Cortex of kidney (tissue), 1 donor: ENCODE measurements at places on chromosomes 5 and 9.

DNA sequence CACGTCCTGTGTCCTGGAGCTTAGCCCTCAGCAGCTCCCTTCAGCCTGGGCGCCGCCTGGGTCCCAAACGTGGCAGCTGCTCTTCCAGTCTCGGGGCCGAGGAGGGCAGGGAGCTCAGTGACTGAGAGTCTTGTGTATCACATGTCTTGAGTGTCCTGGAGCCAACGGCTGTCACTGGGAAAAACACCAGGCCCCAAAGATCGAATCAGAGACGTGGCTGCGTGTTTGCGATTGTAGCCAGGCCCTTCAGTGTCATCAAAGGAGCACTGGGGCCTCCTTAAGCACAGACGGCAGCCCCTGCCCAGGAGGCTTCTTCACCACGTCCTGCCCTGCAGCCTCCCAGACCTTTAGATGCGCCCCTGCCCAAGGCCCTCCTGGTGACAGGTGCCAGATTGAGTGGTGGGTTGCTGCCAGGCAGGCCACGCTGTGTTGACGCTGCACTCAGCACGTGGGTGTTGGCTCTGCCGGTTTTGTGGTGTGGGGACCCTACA lies 5.7 kb upstream of the EXOC3 start:
- DNase-seq, result no peak

DNA sequence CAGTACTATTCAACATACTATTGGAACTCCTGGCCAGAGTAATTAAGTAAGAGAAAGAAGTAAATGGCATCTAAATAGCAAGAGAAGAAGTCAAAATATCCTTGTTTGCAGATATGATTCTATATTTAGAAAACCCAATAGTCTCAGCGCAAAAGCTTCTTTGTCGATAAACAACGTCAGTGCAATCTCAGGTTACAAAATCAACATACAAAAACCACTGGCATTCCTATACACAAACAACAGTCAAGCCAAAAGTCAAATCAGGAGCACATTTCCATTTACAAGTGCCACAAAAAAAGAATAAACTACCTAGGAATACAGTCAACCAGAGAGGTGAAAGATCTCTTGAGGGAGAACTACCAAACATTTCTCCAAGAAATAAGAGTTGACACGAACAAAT lies 1901.9 kb upstream of the ACO1 start:
- DNase-seq, result no peak

GRCh38 chr9:87327575-87328125 lies 170.0 kb upstream of the DAPK1 start:
- DNase-seq, result no peak

DNA sequence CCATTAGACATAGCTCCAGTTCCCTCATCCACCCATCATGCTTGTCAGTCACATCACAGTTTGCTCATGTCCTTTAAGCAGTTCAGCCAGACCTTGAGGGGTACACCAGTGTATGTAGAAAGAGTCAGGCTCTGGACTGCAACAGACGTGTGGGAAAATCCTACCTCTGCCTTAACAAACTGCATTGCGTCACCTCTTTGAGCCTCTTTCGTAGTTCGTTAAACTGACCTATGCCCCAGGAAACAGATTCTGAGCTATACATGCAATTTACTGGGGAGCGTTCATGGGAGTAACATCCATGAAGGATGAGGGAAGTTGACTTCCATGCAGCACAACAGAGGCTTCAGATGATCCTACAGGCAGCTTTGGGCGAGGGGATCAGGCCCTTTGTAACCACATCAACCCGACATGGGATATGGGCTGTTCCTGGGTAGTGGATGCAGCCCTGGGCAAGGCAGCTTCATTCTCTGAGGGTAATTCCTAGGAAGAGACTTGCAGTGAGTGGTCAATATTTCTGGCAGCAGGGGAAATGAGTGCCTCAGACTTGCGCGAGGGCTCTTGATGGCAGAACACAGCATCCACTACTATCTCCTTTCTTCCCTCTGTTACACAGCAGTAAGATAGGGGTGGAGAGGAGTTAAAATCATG lies 4.3 kb downstream of the SPINK4 start:
- no peak for DNase-seq

DNA sequence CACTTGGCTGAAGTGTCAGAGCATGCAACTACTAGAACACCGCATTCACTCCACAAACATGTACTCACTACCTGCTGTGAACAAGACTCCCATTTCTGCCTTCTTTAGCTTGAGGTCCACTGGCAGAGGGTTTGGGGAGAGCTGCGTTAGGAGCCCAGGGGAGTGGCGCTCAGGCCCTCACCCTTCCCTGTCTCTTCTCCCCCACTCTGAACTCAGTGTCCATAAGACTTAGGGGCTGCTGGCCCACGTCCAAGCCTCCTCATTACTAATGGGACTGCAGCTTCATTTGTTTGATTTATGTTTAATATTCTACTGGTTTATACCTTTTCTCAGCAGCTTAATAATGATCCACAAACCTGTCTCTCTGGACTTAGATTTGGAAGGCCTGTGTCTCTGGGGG lies 70.9 kb downstream of the HSPA4 start:
- no peak for DNase-seq

DNA sequence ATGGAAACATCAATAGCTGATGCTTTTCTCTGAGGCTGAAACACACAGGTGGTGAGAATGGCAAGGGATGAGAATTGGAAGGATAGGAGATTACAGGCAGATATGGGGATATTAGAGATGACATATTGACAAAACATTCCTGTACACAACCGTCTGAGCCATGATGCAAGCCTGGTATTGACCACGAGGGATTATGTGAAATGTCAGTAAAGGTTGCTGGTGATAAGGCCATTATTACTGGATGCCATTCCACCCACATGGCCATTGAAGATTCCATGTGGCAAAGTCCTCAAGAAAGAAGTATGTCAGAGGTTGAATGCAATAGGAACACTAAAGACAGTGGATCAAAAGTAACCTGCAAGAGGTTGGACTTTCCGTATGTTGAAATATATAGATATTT lies 15.7 kb downstream of the GRAMD2B start:
- no peak for DNase-seq

- no peak for DNase-seq
Observed at GRCh38 chr5:132435886-132436285, 54.7 kb downstream of the IRF1 start.

GRCh38 chr9:34600908-34601307 lies 11.0 kb downstream of the RPP25L start:
- DNase-seq, result no peak

- no peak for DNase-seq
Observed at GRCh38 chr5:80268916-80269315, 13.1 kb upstream of the SERINC5 start.

DNA sequence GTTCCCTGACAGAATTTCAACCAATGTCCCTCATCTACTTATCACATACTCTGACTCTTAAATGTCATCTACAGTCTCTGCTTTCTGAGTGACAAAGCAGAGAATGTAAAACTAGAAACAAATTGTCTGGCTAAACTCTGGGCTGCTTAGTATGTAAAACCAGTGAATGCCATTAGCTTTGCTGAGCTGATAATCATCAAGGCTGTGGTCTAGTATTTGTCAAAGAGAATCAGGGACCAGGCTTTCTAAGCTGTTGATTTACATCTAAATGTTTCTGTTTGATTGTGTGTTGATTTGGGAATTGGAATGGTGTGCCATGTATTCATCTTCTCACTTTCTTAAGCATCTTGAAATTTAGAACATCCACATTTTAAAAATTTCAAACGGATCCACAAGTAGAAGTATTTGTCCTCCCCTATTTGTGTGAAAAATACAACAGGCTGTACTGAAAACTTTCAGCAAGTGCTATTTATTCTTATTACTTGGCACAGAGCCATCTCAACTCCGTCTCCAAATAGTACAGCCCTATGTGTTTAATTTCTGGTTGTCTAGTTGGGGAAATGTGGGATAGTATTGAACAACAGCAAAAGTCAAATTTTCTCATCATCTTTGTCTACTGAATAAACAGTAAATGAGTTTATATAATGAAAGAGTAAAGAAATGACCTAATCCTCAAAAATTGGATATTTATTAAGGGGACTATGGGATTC lies 251.5 kb downstream of the KCTD16 start:
- DNase-seq, result no peak

DNA sequence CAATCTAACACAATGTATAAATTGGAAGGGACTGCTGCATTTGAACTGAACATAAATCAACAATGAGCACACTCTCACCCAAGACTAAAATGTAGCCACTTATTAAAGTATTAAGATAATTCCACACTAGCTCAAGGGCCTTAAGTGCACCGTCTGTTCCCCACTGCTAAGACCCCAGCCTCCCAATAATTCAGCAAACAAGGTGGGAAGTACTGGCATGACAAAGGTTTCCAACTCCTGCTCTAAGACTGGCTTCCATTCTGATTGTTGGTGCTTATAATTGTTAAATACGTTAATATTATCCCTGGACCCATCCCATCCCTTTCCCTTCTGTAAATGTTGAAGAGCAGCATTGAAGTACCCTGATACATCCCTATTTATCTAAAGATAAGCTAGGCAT lies 636.7 kb downstream of the NR2F1-AS1 start:
- no peak for DNase-seq

DNA sequence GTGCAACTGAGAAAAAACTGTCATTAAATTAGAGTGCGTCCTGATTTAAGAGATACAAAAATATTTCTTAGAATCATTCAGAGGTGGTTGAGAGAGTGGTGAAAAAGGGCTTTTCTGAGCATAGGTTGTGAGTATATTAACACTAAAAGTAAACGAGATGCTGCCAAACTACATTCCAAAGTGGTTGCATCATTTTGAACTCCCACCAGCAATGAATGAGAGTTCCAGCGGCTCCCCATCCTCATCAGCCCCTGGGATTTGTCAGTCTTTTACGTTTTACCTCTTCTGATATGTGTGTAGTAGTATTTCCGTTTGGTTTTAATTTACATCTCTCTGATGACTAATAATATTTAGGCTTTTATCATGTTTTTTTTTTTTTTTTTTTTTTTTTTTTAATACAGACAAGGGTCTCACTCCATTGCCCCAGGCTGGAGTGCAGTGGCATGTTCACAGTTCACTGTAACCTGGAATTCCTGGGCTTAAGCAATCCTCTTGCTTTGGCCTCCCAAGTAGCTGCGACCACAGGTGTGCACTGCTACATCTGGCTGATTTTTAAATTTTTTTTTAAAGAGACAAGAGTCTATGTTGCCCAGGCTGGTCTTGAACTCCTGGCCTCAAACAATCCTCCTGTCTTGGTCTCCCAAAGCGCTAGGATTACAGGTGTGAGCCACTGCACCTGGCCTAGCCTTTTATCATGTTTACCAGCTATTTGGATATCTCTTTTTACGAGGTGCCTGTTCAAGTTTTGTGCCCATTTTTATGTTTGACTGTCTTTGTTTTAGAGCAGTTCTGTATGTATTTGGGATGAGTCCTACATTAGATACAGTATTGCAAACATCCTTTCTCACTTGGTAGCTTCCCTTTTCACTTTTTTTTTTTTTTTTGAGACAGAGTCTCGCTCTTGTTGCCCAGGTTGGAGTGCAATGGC lies 17.0 kb downstream of the PRRT1B start:
- DNase-seq, result no peak

DNA sequence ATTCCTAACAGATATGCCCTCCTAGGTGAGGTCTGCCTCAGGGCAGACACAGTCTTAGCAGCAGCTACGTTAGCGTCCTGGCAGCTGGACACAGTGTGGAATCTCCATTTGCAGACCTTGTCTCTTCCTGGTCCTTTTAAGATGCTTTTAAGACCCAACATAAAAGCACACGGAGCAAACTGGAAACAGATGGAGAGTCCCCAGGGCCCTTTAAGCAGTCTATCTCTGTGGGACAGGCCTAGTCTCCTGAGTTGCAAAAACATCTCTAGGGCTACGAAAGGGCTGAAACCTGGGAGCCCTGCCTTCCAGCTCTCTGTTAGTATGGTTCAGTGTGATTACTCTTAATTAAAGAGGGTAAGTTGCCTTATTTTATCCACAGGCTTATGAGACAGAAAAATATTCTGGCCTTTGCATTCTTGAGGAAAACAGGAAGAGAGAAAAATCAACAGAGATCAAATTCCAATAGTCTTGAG lies 66.0 kb upstream of the GNA14 start:
- DNase-seq, result no peak

GRCh38 chr5:116225281-116225922 lies 140.6 kb downstream of the COMMD10 start:
- DNase-seq, result no peak

DNA sequence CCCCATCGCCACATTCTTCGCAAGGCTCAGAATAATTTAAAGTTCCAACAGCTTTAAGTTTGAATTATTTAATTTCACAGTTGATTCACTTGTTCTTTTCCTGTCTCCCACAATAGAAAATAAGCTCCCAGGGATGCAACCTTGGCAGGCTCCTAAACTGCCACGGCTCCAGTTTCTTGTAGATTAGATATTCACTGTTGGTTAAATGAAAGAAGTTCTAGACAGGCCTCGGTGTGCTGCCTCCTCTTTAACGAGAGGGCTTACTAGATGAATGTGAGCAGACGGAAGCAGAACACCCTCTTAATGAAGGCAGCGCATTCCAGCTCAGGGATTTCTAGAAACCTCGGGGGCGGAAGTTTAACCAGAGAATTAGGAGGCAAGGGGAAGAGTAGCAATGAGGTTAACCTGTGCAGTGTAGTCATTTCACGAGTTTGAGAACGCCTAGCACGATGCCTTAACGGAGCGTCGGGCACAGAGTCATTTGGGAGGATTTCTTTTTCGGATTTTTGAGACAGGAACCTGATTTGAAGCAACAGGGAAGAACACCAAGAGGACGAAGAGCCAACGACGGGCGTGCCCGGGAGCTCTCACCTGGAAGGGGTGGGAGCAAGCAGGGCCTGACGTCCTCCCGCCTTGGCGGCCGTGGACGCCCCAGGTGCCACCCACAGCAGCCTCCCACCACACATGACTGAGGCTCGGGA lies 637 bp upstream of the SMC5 start:
- DNase-seq, result no peak

- DNase-seq, result no peak
Observed at GRCh38 chr5:128353441-128354107, 184.5 kb downstream of the FBN2 start.

GRCh38 chr5:145937432-145938250 lies 1.3 kb downstream of the SH3RF2 start:
- no peak for DNase-seq

- no peak for DNase-seq
Observed at GRCh38 chr9:22067196-22067595, 58.1 kb upstream of the CDKN2B start.

- no peak for DNase-seq
Observed at GRCh38 chr9:89497257-89497963, 503 bp downstream of the SEMA4D start.

- DNase-seq, result no peak
Observed at GRCh38 chr9:89805571-89806292, 200.9 kb downstream of the GADD45G start.

GRCh38 chr5:142486581-142486980 lies 161.8 kb upstream of the SPRY4 start:
- no peak for DNase-seq

- no peak for DNase-seq
Observed at GRCh38 chr5:133506181-133506580, 106.2 kb downstream of the FSTL4 start.

GRCh38 chr5:10857338-10857733 lies 96.3 kb upstream of the DAP start:
- DNase-seq, result no peak

- no peak for DNase-seq
Observed at GRCh38 chr5:138351517-138351916, 968 bp upstream of the KDM3B start.
